Effector CD4-positive, alpha-beta T cell (primary cell): ENCODE measurements at places on chromosomes 11 and 22.

DNA sequence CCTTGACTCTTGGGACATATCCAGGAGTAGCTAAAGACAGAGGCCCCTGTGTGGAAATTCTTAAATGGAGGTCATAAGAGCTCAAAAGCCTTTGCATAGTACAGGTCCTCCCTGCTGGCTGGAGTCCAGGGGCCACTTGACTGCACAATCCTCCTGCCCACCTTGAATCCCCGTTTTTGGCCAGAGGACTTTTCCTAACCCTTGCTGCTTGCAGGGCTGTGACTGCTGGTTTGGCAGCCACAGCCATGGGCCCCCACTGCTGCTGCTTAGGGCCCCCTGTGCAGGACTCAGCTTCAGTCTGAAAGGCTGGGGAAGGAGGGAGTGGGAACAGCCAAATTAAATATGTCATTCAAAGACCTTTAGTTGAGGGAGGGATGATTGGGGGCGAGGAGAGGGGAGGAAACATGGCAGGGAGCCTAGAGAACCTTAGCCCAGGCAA is 33.4 kb downstream of the ARHGAP1 start:
- DNase-seq, result no peak

- DNase-seq, result no peak
Observed at GRCh38 chr22:47965066-47965465, 1202.6 kb downstream of the TBC1D22A start.

GRCh38 chr22:43113526-43114251 is 3.1 kb downstream of the BIK start:
- no peak for DNase-seq

GRCh38 chr11:59918480-59918879 is 19.8 kb upstream of the OOSP1 start:
- no peak for DNase-seq

DNA sequence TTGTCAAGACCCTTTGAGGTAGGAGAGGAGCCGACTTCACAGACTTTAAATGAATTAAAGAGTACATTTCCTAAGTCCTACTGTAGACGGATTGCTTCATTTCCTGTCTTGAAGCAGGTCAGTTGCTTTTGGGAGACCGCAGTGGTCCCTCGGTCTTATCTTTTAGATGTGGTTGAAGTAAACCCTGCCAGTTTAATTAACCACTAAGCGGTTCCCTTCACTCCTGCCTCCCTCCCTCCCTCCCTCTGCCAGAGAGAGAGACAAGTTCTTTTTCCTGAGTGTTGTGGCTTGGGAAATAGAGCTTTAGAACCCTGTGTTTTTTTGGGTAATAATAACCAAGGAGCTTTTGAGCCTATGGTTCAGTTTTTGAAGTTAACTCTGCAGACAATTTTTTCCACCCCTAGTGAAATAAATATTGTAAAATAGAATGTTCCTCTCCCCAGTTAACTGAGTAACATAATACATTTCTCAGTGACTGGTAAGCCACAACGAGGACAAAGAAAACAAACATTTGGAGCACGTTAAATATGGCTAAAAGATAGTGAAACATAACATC is 147.5 kb downstream of the LDLRAD3 start:
- no peak for DNase-seq

DNA sequence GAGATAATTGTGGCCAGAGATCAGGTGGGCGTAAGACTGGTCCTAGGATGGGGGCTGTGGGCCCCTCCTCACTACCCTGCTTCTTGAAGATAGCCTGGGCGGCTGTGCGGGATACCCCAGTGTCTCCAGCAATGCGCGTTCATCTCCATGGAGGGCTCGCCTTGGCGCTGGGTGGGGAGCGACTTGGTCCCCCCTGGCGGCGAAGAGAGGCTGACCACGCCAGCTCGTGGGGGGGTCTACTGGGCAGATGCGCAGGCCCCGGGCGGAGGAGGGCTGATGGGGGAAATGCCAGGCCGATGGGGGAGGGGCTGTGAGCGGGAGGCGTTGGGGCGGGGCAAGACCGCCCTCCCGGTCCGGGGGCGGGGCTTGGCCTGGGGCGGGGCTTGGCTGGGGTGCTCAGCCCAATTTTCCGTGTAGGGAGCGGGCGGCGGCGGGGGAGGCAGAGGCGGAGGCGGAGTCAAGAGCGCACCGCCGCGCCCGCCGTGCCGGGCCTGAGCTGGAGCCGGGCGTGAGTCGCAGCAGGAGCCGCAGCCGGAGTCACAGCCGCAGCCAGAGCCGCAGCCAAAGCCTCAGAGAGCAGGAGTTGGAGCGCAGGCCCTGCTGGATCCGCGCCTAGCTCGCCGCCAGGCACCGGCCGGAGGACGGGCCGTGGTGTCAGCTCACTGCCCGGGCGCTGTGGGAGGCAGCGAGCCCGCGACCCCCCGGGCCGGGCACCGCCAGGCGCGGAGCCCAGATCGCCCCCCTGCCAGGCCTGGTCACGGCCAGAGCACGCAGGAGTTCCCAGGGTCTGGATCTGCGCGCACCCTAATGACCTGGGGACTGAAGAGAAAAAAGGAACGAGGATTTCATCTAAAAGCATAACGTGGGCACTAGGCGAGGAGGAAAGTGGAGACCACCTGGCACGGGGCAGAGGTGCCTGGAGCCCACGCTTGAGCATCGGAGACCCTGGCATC is at the start of gene SLC35E4:
TSS of gene SLC35E4 (plus strand) at position 509 of the 953 bp plus-strand sequence. CDS start 670 bp downstream, outside the sequence.
- DNase-seq, result peak; percentile 93

DNA sequence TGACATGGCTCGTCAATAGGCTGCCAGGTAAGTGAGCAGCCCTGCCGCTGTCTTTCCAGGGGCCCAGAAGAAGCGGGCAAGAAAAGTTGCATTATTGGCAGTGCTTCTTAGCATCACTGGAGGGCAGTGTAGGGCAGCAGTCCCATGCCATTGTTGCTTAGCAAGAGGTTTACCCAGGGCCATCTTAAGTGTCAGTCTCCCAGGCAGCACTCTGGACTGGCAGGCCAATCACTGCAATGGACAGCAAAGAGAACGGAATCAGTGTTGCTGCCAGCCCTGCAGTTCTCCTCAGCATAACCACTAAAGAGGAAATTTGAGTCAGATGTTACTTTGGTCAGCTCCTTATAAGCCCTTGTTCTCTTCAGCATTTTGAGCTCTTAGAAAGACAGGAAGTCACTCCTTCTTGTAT is 13.4 kb upstream of the GRK2 start:
- no peak for DNase-seq

DNA sequence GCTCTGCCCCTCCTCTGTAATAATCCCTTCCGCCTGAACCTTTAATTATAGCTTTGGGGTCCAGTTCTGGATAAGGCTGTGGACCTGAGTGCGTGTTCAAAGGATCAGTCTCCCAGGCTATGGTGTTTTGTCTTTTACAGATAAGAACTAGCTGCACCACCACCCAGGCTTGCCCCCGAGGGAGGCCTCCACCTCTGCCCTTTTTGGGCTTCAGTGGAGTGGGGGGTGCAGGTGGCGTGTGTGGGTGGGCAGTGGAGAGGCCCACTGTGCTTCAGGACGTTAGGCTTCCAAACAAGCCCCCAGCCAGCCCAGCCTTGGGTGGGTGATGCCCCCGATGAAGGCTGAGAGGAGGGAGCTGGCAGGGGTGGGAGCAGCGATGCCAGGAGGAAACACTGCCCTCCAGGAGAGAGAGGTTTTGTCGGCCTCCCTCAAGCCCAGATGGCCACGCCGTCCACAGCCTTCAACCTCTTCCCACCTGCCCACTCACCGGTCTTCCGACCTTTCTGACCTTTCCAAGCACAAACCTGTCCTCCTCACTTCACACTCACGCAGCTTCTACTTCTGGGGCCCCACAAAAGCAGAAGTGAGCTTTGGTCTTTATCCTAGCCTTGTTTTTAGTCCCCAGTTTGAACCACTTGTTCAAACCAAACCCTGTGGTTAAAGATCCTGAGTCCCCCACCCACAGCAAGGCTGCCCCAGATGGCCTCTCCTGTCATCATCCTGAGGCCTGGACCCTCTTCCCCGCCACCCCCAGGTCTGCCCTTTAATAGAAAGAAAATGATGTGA is 20.4 kb downstream of the PSMD13 start:
- no peak for DNase-seq

GRCh38 chr11:2789791-2790567 is 90.2 kb upstream of the KCNQ1OT1 start:
- DNase-seq, result peak; percentile 1

GRCh38 chr11:45212566-45213315 is 66.3 kb downstream of the PRDM11 start:
- no peak for DNase-seq

GRCh38 chr11:119282495-119282894 is 34.4 kb downstream of the MCAM start:
- DNase-seq, result no peak

DNA sequence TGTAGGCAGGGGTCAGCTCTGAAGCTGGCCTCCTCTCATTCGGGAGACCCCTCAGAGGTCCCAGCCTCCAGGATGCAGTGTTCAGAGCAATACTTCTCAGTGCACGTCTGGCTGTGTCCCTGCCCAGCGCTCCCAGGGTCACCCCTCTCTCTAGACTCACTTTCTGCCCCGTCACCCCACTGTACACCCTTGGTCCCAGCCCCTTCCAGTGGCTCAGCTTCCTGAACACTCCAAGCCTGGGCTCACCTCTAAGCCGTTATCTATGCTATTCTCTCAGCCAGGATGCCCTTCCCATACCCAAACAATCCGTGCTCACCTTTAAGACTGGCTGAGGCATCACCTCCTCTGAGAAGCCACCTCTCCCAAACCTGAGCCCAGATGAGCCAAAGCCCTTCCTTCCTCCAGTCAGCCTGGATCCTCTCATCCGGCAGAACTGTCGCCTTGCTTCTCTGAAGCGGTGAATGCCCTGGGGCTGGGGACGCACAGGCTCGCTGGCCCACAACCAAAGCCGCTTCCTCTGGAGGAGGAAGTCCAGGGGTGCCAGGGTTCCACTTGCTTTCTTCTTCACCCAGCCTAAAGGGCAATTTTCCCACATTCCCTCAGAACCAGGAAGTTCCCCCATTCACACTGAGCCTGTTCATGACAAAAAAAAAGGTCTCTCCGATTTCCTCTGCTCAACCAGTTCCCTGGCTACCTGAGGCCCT is 13.7 kb upstream of the CDKN1C start:
- DNase-seq, result no peak

DNA sequence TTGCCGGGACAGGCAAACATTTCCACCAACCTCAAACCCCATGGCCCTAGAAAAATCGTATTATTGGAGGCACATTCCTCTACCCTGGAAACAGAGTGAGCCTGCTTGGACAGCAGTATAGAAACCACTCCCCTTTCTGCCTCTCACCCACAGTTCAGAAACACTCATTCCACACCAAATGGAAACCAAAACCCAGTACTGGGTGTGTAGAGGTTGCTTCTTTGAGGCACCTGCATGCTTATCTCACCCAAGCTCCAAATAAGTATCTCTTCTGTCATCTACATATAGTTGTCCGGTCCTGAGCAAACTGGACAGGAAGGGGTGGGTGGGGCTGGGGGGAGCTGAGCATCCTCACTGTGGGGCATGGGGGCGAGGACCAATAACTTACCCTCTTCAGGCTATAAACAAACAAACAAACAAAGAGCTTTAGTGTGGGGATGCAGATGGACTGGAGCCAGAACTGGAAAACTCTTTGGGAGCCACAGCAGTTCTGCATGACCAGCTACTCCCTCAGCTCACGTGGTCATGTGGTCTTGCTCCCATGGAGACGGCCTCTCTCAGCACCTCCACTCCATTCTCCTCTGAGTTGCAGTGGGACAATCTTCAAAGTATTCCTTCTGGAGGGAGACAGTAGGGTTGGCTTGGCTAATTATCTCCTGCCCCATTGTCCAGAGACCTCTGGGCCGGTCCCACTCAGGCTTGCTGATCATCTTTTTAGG is 1.0 kb upstream of the PLAAT2 start:
- no peak for DNase-seq

DNA sequence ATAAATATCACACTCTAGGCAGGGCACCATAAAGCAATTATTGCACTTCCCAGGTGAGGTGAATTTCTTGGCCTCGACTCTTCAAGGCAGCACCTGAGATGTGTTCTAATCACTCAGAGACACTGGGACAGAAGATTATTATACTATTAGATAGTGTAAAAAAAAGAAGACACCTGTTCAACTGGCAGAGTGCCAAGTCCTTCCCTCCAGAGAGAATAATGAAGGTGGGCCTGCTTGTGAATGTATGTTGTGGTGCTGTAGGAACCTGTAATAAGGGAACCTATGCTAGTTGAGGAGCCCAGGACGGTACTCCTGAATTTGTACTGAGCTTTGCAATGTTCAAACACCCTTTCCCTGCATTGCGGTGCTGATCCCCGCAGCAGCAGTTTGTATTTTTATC is 107.5 kb downstream of the NXPE2 start:
- no peak for DNase-seq

GRCh38 chr22:40180403-40180802 is 2.7 kb downstream of the TNRC6B start:
- DNase-seq, result no peak

GRCh38 chr22:27264184-27264583 is 537.4 kb downstream of the MN1 start:
- no peak for DNase-seq

GRCh38 chr22:23775779-23776375 is 3.2 kb downstream of the MMP11 start:
- no peak for DNase-seq

GRCh38 chr11:98800696-98801095 is 220.1 kb upstream of the CNTN5 start:
- no peak for DNase-seq
